ENCODE measurements at places on chromosomes 3 and 15. TPM values are rescaled to one million over a fixed set of nuclear protein-coding genes. Genes with fewer than 3 reads are reported as not detected.

Gene SMAD6
- total RNA-seq: 24.8 TPM

Gene GJD2
- 0.07 TPM for total RNA-seq

Gene FBXO45
- 19.1 TPM for total RNA-seq

Gene CACNA2D3
- 1.6 TPM for total RNA-seq

Gene ZNF609
- 24.8 TPM for total RNA-seq

Gene SAXO2
- total RNA-seq: 1.1 TPM

Gene THSD4
- 3.9 TPM for total RNA-seq

Gene GOLGA8G
- not detected for total RNA-seq

Gene FAM43A
- 5.0 TPM for total RNA-seq

Gene MLF1
- 19.8 TPM for total RNA-seq

Gene THPO
- 1.3 TPM for total RNA-seq

Gene EPB42
- total RNA-seq: not detected
